Cortex of kidney (tissue), 1 donor: ENCODE measurements at places on chromosomes 3 and 15.

GRCh38 chr15:84715441-84716035 is 401 bp downstream of the SEC11A start:
- DNase-seq, result no peak

DNA sequence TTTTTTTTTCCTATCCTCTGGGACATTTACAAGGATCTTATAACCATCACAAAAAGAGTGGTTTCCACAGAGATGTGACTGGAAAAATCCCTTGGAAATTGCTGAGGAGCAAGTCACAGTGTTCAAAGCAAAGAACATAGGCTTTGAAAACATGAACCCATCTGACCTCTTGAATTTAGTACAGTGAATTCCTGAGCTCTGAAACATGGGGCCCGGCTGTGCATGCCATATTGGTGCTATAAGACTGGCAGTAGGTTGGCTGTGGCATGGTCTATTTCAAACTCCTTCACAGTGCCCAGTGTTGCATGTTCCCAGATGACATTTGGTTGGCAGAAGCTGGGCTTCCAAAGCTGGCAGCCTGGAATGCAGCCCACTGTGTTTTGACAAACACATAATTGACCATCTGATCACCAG is 202.2 kb downstream of the TIGIT start:
- DNase-seq, result no peak

DNA sequence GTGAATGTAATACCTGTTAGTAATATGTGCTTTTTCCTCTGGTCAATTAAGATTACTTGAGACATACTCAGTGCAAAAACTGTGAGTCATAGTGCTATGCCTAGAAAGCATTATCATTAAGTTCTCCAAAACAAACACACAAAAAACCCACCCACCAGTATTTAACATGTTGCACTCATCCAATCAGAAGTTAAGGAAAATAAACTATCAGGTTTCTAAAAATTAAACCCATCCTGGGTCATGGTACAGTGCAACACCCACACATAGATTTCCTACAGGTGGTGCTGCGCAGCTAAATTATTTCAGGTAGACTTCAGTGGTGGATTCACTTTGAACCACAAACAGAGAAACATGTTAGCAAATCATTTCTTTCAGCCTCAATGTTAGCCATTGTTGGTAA is 264.4 kb upstream of the VEPH1 start:
- DNase-seq, result no peak

- no peak for DNase-seq
These were observed 98.0 kb downstream of the KCNAB1 start for GRCh38 chr3:156218353-156218744.

- no peak for DNase-seq
These were observed 40.3 kb downstream of the SPG11 start for GRCh38 chr15:44623178-44623577.

GRCh38 chr3:13106308-13107001 is 33.2 kb upstream of the IQSEC1 start:
- no peak for DNase-seq

DNA sequence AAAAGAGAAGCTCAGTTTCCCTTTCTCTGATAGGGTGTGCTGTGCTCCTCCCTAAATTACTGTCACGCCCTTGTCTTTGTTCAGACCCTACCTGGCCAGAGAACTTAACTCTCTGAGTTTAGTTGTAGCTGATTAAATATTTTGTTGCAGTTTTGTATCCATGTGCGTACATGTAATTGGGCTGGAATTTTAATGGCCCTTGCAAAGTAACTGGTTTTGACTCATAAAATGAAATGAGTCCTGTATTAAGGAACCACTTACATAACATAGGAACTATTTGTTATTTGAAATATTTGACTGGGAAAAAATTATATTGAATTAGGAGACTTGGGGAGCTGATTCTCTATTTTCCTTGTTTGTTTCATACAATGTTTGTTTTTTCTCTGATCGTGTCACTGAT is 80.2 kb downstream of the LRRK1 start:
- DNase-seq, result no peak

- DNase-seq, result no peak
These were observed 124.6 kb upstream of the LYSMD4 start for GRCh38 chr15:99857836-99858235.

GRCh38 chr3:153370680-153371079 is 208.7 kb downstream of the RAP2B start:
- DNase-seq, result no peak

DNA sequence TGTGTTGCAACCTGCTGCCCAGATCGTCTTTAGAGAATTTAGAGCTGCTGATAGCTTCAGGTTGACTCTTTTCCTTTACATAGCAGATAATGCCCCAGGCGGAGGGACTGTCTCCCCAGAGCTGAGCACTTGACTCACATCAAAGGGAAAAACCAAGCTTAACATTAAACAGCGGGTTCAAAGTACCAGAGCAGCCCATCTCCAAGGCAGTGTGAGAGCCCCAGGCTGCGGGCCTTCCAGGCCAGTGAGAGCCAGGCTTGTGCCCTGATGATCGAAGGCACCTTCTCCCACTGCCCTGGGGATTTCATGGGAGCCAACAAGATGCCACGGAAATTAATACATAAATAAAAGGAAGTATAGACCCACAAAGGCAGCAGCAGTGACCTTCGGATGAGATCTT is 275.6 kb downstream of the XXYLT1 start:
- DNase-seq, result no peak

- no peak for DNase-seq
These were observed 19.9 kb upstream of the SLC12A8 start for GRCh38 chr3:125232401-125232800.

- no peak for DNase-seq
These were observed 265.2 kb upstream of the UBE2E1 start for GRCh38 chr3:23540600-23540999.

DNA sequence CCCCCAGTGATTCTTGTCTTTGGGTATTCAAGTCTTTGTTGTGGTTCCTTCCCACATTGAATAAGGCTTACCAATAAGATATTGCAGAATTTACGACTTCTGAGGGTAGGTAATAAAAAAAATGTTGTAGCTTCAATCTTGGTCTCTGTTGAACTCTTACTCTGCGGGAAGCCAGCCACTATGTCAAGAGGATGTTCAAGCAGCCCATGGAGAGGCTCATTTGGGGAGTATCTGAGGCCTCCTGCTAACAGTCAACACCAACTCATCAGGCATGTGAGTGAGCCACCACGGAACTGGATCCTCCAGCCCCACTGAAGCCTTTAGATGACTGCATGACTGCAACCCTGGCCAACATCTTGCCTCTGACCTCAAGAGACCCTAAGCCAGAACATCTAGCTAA is 3.2 kb upstream of the TBC1D23 start:
- no peak for DNase-seq

GRCh38 chr3:172707967-172708366 is 2.9 kb downstream of the NCEH1 start:
- DNase-seq, result no peak

- DNase-seq, result no peak
These were observed 47.8 kb downstream of the DAPK2 start for GRCh38 chr15:63998489-63998888.

GRCh38 chr15:43244092-43244491 is 22.6 kb downstream of the TGM5 start:
- DNase-seq, result no peak

- no peak for DNase-seq
These were observed 147.5 kb downstream of the STT3B start for GRCh38 chr3:31680072-31680870.

DNA sequence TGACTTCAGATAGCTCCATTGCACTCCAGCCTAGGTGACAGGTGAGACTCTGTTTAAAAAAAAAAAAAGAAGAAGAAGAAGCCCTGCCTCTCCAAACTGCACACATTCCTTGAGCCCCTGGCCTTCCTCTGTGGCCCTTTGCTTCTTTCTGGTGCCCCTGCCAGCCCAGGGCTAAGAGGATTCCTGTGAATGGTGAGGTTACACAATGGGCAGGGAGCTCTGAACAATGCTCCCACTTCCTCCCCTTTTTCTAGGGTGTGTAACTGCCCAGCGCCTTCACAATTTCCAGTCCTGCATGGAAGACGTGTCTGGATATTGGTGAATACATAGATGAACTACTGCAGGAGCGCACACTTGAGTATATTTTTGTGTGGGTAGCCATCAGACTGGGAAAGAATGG is 3.6 kb upstream of the AMOTL2 start:
- no peak for DNase-seq

GRCh38 chr3:183592821-183593220 is 37.3 kb upstream of the KLHL6 start:
- no peak for DNase-seq

GRCh38 chr15:100727291-100727851 is 125.0 kb downstream of the ASB7 start:
- DNase-seq, result no peak

DNA sequence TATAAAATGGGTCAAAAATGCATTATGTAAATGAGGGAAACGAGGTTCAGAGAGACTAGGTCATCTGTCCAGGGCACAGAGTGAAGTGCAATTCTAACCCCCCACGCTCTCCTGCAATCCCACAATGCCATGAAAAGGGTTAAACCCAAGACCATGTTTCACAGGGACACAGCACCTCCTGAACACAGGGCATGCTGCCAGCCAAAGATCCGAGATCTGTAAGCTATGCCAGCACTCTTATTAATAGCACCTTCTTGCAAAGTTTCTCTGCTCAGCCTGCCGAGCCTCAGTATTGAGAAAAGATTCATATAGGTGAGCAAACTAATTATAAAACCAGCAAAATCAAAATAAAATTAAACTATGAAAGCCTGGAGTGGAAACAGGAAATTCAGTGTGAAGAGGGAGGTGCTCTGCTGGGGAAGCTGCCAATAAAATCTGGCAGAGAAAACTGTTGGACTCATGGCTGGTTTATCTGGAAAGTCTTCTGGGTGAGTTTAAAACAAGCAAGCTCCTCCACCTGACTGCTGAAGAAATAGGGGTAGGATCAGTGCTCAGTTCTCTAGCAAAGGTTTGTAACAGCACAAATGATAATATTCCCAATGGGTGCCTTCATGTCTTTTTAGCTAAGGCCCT is 50.3 kb downstream of the LRIG1 start:
- DNase-seq, result no peak

GRCh38 chr3:153615863-153616262 is 453.8 kb downstream of the RAP2B start:
- DNase-seq, result no peak
